ENCODE measurements at places on chromosomes 13 and 19. TPM values are rescaled to one million over a fixed set of nuclear protein-coding genes. Genes with fewer than 3 reads are reported as not detected.

The OR4F17 gene
- not detected for total RNA-seq

The C19orf67 gene
- total RNA-seq = not detected

DNA sequence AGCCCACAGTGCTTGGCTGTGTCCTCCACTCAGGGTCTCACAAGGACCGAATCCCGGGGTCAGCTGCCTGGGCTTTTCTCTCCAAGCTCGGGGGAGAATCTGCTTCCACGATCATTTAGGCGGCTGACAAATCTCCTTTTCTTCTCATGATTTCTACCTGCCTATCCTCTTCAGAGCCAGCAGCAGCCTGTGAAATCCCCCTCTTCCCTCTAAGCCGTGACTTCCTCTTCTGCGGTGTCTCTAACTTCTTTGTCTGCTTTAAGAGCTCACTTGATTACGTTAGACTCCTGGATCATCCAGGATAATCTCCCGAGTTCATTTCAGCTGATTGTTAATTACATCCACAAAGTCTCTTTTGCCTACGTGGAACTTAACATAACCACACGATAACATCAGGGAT is 22.5 kb upstream of the ZNF845 start:
- no peak for DNase-seq

The GPR12 gene
- total RNA-seq = not detected

The MYADM gene
- total RNA-seq = 11.0 TPM

DNA sequence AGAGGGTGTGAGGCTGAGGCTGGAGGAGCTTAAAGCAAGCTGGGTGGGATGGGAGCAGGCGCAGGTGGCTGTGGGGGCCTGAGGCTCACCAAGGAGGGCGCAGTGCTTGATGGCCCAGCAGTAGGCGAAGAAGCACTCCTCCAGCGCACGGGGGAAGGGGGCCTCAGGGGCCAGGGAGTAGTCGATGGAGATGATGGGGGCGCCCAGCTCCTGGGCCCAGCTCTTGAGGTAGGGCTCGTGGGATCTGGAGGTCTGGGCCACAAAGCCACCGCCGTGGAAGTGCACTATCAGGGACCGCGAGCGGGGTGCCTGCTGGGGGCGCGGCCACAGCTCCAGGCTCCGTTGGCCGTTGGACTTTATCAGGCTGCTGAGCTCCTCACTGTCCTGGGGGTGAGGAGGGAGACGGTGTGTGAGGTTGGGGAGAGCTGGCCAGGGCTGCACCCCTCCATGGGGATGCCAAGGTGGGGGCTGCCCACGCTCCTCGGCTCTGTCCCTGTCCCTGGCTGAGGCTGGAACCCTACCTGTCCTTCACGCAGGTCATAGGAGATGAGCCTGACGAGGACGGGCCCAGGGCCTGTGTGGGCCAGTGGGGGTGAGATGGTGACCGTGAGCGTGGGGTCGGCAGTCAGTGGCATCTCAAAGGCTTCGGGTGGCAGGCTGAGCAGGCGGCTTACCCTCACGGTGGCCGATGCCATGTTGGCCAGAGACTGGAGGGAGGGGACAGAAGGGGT is 17.2 kb upstream of the CNFN start:
- no peak for DNase-seq
